ENCODE measurements at places on chromosomes 1 and 21.

GRCh38 chr1:204014336-204014735 is 58.6 kb upstream of the SOX13 start:
- no peak for DNase-seq

GRCh38 chr1:18635891-18636595 is 5.4 kb downstream of the PAX7 start:
- no peak for DNase-seq

- DNase-seq = peak; percentile 11
These were observed 343.6 kb downstream of the PTPRU start for GRCh38 chr1:29579821-29580425.

DNA sequence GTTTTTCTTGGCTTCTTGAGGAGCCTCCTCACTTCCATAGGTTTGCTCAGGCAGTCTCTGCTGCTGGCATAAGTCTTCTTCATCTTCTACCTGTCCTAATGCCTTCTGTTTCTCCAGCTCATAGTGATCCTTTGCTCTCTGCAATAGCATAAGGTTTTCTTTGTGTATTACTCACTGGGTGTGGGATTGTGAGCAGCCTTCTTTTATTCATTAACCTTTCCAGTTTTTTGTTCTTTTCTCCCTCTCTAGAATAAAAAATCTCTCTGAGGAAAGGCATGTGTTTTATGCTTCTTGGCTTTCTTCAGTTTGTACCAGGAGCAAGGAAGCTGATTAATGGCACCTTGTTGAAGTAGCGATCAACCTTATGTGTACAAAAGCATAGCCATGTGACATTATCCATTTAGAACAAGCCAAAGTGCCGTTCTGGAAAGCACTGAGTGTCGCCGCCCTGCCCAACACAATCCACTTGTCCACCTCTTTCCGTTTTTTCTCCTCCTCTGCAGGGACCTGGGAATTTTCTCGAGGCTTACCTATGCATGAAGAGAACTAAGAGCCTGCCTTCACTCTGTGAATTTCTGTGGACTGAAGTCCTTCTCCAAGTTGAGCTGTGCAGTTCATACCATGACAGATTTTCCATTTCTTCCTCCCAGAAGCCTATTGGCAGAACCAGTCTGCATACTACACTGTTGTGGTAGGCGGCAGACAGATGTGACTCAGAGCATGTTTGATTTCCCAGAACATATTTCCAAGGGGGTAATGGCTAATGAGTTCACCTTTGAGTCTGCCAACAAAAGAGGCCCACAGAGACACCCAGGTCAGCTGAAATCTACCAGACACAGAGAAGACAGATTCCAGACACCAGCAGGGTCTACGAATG is 39.0 kb downstream of the DPT start:
- no peak for DNase-seq

DNA sequence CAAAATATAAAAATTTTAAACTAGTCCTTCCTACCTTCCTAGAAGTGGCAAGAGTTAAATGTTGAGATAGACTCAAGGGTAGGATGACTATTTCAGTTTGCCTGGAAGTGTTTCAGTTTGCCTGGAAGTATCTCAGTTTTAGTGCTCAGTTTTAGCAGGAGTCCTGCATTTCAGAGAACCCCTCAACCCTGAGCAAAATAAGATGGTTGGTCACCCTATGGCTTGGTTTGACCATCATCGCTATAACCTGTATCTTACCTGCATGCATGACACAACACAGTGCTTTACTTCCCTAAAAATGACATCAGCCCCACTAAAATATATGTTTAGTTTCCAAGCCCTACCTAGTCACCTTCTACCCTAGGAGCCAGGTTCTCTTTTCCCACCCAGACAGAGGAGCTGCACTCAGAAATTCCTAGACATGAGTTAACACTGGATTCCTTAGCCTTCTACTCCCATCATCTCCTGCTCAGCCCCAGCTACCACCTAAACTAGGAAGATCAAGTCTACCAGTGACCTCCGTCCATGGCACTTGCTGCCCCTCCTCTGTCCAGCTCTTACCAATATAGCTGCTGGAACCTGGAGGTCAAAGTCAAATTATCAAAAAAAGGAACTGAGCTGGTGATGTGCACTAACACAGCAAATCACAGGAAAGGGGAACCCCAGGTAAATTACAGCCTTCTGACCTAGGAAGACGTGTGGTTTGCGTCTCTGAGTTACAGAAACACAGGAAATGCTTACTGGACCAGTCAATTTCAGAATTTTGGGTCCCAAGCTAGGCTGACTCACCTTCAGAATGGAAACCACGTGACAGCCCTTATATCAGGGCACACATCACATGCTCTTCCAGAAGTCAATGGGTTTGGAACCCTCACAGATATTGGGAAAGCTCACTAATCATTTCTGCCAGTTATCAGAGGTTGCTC is 2.2 kb upstream of the G0S2 start:
- DNase-seq = no peak

GRCh38 chr21:45987121-45987711 is 5.6 kb downstream of the COL6A1 start:
- DNase-seq = no peak

- DNase-seq = no peak
These were observed 230.0 kb upstream of the B3GALT2 start for GRCh38 chr1:193416226-193417024.

DNA sequence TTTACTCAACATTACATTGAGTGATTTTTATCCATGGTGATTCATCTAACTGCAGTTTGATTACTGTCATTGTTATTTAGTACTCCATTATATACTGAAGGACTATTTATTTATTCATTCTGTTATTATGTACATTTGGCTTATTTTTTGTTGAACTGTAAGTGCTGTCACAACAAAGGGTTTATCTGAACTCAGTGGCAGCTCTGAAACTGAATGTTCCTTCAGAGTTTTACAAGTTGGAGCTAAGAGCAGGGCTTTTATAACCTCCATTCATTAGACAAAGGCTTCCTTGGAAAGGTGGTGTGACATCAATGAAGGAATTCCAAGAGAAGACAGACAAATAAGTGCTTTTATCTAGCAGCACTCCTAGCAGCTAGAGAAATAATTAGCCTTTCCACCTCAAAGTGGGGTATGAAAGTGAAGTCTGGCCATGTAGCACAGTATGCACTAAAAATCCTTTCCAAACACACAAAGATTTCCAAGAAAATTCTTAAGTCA is 83.3 kb upstream of the GORAB start:
- no peak for DNase-seq

GRCh38 chr1:51863384-51863783 is 15.1 kb downstream of the NRDC start:
- no peak for DNase-seq

GRCh38 chr1:9466780-9467758 is 72.2 kb upstream of the SLC25A33 start:
- DNase-seq = no peak

- no peak for DNase-seq
These were observed 6.2 kb upstream of the HLX start for GRCh38 chr1:220873087-220873486.

DNA sequence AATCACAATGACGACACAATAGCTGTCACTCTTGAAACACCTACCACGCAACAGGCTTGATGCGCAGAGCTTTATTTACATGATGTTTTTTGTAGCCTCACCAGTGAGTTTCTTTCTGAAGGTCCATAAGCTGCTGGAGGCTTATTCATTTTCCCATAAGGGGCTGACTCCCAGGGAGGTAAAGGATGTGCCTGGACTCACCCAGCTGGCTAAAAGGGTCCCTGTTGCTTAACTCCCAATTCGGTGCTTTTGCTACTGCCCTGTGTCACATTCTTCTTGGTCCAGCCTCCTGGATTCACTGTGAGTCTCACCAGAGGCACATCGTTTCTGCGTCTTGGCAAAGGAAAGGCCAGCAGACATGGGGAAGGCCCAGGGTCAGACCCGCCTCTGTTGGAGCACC is 44.6 kb upstream of the OLIG2 start:
- no peak for DNase-seq

GRCh38 chr1:54409156-54410142 is 3.3 kb upstream of the SSBP3 start:
- DNase-seq = no peak

DNA sequence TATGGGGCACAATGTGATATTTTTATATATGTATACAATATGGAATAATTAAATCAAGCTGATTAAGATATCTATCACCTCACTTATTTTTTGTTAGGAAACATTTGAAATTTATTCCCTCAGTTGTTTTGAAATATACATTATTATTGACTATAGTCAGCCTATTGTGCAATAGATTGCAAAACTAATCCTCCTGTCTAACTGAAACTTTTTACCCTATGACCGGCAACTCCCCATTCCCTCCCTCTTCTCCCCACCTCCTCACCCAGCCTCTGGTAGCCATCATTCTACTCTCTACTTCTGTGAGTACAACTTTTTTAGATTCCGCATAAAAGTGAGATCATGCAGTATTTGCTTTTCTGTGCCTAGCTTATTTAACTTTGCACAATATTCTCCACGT is 117.7 kb upstream of the SGIP1 start:
- DNase-seq = no peak

GRCh38 chr1:38082769-38083263 is 36.2 kb upstream of the POU3F1 start:
- DNase-seq = no peak

- no peak for DNase-seq
These were observed 976.9 kb downstream of the BRINP3 start for GRCh38 chr1:189500778-189501177.

DNA sequence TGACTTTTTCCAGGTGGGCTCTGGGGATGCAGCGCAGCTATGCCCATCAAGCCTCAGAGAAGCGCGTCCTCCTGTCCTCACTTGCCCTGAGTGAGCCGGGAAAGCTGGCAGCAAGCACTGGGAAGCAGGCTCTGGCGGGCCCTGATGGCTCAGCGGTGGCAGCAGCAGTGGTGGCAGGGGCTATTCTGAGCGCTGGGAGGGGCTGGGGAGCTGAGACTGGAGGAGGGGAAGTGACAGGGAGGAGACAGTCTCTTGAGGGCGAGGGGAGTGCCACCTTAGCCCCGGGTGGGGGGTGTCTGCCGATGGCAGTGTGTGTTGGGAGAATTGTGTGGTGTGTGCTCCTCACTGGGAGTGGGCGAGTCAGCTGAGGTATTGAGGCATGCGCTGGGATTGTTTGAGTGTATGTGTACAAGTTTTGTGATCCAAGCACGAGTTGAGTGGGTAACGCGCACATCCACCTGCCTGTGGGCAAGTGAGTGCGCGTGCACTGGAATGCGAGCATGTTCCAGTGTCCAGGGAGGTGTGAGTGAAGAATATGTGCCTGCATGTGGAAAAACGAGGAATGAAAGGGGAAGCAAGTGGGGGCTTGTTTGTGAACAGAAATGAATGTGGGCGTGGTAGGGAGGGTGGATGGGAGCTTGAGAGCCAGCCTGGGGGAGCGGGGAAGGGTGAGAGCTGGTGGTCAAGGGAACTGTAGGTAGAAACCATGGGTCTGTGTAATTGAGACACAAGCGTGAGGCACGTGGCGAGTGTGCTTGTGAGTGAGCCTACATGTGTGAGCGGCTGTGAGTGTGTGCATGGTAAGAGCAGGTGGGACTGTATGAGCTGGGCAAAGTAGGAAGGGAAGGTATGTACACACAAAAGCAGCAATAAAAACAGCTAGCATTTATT is 2.9 kb upstream of the FOXO6 start:
- peak; percentile 61 for DNase-seq

DNA sequence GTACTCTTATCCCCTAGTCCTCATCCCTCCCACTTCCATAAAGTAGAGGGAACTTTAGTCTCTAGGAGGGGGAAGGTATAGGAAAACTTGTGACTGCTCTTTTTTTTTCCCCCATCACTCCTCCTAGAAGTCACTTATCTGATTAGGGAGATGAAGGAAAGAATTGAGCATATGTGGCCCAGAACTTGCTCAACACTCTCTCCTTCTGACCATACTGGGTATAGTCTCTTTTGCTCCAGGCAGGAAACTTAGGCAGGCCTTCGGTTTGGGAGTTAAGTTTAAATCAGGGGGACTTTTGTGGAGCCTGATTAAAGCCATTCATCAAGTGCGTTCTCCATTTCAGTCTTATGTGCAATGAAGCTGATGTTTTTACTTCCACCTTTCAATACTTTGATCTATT is 5.8 kb downstream of the UBE2U start:
- no peak for DNase-seq

- no peak for DNase-seq
These were observed 159.4 kb downstream of the RWDD3 start for GRCh38 chr1:95393434-95393833.

- no peak for DNase-seq
These were observed 160.1 kb upstream of the UBE2U start for GRCh38 chr1:64043288-64043687.

- no peak for DNase-seq
These were observed 5.8 kb downstream of the IGSF9 start for GRCh38 chr1:159939678-159940002.

DNA sequence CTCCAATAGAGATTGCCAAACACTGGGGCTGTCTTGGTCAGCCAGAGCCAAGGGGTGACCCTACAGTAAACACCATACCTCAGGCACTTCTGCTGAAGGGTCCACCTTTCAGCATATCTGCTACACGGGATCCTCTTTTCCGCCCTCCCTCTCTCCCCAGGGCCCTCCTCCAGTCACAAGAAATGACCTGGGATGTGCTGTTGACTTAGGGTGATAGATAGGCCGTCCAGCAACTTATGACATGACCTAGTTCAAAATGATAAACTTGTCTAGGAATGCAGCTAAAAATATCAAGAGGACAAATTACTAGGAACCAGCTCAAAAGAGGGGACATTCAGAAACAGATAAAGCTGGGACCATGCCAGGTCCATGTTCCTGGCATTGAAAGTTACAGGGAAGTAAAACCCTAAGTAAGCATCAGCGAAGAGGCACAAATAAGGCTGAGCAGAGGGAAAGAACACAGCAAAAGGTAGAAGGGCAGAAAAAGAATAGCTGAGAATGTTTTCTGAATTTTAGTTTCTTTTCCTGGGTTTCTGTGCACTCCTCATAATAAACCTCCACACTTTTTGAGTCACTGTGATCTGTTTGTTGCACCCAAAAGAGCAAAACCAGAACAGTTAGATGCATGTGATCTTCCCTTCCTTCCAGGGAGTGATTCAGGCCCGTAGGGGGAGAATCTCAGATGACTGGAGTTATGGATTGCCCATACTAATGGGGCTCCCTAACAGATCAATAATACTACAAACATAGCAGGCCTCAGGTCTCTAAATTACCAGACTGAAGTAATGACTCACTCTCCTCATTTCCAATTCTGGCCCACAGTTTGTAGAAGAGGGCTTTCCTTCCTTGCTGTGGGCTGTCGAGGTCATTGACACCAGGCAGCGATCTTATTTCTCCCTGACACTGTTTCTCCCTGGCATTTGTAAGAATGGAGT is 48.9 kb upstream of the F3 start:
- DNase-seq = no peak

DNA sequence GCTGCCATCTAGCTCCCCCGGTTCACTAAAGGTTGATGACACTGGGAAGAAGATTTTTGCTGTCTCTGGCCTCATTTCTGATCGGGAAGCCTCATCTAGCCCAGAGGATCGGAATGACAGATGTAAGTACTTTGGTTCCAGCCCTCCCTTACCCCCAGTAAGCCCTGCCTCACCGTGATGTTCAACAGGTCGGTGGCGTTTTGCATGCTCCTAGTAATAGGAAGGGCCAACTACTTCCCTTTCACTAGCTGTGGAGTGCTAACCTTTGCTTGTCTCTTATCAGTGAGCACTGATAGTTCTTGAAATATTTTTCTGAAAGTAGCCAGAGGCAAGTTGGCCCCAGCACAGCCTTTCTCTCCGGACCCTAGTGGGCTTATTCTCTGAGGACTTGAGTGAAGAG is 7.5 kb downstream of the RNF220 start:
- DNase-seq = no peak

Measured in NCI-H2171 (cell line).